ENCODE measurements at places on chromosomes 12 and 14. TPM values are rescaled to one million over a fixed set of nuclear protein-coding genes. Genes with fewer than 3 reads are reported as not detected.
A peak's percentile ranks its signal among the peaks of the same experiment; 100 is the strongest.

GRCh38 chr14:90416720-90417119 lies 19.9 kb downstream of the CALM1 start:
- no peak for DNase-seq

GRCh38 chr12:131694116-131694838 lies 16.6 kb upstream of the SFSWAP start:
- no peak for DNase-seq

DNA sequence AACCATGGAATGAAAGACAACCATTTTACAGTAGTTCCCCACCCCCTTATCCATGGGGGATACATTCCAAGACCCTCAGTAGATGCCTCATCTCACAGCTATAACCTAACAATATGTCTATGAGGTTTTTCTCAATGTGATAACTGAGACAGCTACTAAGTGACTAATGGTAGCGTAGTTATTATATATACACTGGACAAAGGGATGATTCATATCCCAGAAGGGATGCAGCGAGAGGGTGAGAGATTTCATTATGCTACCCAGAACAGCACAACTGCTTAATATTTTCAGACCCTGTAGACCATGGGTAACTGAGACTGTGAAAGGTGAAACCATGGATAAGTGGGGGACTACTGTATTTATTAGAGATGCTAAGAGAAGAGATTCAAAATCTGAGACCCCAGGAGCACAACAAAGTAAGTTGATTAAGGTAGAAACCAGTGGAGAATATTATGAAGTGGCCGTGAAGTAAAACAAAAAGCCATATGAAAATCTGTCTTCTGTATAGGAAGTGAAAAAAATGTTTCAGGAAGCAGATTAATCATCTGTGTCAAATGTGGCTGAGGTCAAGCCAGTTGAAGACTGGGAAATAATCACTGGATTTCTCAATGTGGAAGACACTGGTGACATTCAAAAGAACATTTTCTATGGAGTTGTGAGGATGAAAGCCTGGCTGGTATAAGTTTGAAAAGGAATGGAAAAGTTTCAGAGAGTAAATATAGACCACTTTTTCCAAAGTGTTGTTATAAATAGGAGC lies 77.2 kb downstream of the RPL10L start:
- DNase-seq = no peak

DNA sequence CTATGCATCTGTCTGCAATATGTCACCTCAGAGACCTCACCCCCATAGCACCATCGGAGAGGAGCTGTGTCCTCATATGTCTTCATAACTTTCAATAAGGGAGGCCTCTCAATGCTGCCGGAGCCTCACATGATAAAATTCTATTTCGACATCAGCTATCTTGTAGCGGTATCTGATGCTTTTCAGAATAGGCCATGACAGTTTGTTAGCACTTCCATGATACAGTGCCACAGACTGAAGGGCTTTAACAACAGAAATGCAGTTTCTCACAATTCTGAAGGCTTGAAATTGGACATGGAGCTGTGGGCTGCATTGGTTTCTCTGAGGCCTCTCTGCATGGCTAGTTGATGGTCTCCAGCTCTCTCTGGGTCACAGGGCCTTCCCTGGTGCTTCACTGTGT lies 125.0 kb upstream of the PZP start:
- no peak for DNase-seq

- no peak for DNase-seq
These were observed 95.3 kb downstream of the BCAT1 start for GRCh38 chr12:24853588-24853987.

DNA sequence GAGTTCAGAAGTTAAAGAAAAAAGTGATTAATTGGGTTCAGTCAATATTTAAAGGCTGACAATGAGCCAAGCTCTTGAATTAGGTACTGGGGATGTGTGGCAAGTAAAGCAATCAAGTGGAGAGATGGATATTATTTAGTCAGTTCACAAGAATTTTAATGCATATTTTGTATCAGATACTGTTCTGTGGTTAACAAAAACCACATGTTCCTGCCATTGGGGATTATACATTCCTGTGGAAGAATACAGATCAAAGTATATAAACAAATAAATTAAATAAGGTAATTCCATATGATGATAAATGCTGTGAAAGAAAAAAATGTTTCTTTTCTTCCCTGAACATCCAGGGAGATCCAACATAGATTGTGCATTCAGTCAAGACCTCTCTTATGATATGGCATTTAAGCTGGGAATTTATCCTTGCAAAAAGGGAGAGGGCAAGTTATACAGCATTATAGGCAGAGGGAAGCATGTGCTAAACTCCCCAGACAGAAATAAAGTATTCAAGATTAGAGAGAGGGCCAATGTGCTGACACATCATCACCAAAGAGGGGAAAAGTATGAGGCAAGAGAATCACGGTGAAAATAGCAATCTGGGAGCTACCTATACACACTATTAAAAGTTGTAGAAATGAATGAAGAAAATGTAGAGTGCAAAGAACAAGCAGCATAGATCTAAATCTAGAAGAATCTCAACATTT lies 17.6 kb upstream of the A2M start:
- no peak for DNase-seq

DNA sequence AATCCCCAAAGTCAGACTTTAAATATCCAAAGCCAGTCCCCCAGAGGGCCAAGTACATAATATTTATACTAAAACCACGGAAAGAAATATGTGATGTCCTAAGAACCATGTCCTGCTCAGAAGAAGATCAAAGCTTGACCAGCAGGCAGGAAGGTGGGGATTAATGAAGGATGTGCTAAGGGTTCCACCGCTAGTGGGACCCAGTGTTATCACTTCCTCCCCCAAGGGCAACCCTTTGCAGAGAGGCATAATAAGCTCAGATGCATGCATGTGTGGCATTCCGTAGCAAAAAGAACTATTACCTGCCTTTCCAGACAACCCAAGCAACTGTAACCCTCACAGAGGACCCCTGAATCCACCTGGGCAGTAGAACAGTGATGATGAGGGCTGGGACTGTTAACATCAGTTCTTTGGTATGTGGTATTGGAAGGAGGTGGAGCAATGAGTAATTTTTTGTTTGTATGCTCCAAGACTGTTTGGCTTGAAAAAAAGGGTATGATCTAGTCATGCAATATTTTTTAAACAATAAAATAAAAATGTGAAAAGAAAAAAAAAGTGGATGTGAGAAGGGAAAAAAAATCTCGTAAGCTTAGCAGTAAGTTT lies 71.7 kb upstream of the ETV6 start:
- no peak for DNase-seq

DNA sequence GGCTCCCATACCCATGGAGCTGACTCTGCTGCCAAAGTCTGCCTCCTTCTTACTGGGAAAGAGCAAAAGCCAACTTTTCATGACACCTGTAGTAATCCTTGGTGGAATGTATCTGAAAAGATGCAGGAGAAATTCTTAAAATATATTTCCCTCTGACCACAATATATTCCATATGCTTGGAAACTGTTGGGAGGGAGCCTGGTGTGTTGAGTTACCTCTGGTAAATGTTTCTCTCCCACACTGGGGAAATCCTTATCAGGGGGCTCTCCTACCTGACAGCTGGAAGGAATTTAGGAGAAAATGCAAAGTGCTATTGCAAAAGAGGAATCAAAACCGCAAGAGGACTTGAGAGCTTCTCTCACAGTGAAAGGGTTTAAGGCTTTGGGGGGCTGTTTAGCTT lies 139.4 kb downstream of the TBX5 start:
- DNase-seq = no peak

GRCh38 chr12:4719821-4720636 lies at the start of gene GALNT8:
TSS of gene GALNT8 (plus strand) at chr12:4720400. CDS start at chr12:4720678, 278 bp downstream.
- DNase-seq = no peak

GRCh38 chr14:37594238-37594970 lies 645 bp downstream of the FOXA1 start:
- DNase-seq = peak; percentile 34

DNA sequence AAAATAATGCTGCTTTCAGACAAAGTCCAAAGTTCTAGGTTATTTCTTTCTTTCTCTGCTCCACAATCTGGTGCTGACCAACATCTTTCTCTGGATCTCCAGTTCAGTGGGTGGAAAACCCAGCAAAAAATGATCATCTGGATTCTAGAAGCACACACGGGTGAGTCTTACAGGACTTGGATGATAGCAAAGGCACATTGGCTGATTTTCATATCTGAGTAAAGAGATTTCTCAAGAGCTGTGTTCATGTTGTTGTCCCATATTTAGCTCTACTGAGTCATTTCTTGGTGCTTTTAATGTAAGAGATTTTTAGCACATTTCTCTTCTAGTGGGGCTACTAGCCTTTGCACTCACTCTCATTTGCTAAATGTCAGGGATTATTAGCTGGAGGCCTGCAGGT lies 336.7 kb downstream of the GALC start:
- DNase-seq = no peak

- no peak for DNase-seq
These were observed 164.7 kb upstream of the MYL2 start for GRCh38 chr12:111085096-111085495.

- no peak for DNase-seq
These were observed 435.0 kb downstream of the NRXN3 start for GRCh38 chr14:78605025-78605762.

GRCh38 chr12:13428538-13429265 lies 232.2 kb downstream of the EMP1 start:
- no peak for DNase-seq

DNA sequence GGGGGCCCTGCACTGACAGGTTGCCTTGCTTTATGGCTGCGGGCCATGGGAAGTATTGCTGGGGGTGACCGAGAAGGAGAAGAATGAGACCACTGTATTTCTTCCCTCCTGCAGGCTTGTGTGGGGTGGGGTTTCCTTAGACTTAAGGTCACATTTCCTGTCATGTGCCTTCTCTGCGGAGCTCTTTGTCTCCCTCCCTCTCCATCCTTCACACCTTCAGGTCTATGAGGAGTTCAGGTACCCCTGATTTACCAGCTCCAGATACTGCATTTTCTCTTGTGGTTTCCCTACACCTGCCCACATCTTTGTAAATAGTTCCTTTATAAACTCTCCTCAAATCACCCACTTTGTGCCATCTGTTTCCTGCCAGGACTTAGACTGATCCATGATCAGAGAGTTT lies 3.6 kb downstream of the FNTB start:
- no peak for DNase-seq

DNA sequence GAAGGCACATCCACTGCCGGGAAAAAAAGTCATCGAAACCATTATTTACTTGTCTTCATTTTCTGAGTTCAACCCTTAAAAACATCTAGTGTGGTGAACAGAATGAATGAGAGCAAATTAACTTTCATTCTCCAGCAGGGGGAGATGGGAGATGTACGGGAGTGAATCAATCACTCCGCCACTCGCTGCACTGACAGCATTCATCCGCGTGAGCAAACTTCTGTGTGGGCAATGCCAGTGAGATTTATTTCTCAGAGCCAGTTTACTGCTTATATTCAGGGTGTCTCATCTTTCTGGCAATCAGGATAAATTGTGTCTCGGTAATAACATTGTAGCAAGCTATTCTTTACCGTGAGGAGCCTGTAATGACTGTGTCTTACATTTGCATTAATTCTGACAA lies 463.6 kb upstream of the MIS18BP1 start:
- DNase-seq = no peak

- no peak for DNase-seq
These were observed 37.6 kb downstream of the DCP1B start for GRCh38 chr12:1966561-1967226.

DNA sequence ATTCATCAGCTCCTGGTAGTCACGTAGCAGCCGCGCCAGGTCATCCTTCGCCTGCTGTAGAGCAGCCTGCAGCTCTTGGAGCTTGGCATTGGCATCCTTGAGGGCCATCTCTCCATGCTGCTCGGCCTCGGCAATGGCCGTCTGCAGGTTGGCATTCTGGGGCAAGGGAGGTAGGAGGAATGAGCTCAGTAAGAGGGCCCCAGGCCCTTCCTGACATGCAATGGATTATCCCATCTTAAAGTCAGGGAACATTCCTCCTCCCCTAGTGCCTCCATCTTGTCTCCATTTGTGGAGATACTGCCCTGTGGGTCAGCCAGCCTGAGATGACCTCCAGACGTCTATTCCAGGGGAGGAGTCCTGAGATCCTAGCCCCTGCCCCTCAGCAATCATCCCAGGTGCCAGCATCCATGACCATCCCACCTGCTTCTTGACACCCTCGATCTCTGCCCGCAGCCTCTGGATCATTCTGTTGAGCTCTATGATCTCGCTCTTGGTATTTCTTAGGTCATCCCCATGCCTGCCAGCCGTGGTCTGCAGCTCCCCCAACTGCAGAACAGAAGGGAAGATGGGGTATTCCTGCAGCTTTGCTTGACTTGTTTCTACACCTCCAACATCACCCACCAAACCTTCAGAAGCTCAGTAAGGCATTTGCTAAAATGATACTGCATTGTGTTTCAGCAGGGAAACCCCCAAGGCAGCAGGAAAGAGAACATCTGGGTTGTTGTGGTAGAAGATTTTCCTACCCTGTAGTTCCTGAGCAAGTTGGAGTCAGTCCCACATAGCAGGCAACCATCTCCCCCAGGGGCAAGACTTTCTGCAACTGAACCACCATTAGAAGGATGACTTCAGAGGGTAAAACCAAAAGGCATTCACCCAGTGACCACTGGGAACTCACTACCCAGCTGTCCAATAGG lies 4.4 kb downstream of the KRT3 start:
- DNase-seq = no peak

DNA sequence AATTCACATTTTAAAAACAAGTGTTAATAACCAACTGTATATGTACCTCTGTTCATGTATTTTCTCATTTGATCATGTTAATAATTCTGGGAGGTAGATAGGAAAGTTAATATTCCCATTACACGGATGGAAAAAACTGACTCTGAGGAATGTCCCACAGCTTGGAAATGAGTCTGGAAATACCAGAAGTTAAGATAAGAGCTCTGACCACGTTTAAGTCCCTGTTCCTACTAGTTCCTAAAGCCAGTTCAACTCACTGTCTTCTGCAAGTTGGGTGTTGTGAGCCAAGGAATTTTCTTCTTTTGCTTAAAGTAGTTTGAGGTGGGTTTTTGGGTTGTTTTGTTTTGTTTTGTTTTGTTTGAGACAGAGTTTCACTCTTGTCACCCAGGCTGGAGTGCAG lies 104.5 kb downstream of the TMEM30B start:
- no peak for DNase-seq

GRCh38 chr14:97138801-97139200 lies 341.6 kb downstream of the VRK1 start:
- no peak for DNase-seq

- no peak for DNase-seq
These were observed 169.1 kb downstream of the RBM19 start for GRCh38 chr12:113796852-113797534.

- DNase-seq = no peak
These were observed 3.7 kb downstream of the DDX24 start for GRCh38 chr14:94077111-94077821.

- no peak for DNase-seq
These were observed 83.0 kb upstream of the LGR5 start for GRCh38 chr12:71356569-71356968.

- DNase-seq = no peak
These were observed 13.2 kb upstream of the APOF start for GRCh38 chr12:56375598-56376434.

GRCh38 chr14:68784226-68784910 lies 8.5 kb downstream of the ZFP36L1 start:
- DNase-seq = no peak

Gene APOF
- polyA plus RNA-seq = not detected

Gene SLC5A8
- polyA plus RNA-seq = not detected

Gene EML5
- 0.22 TPM for polyA plus RNA-seq

Gene SLC6A13
- polyA plus RNA-seq = 0.87 TPM

Gene GPX2
- not detected for polyA plus RNA-seq

Gene CDCA3
- 1.5 TPM for polyA plus RNA-seq

Gene CCER1
- not detected for polyA plus RNA-seq

Gene CCDC184
- 1.3 TPM for polyA plus RNA-seq

Measured in heart right ventricle (tissue), 16 donors.